Uterine smooth muscle cell (primary cell): ENCODE measurements at places on chromosomes 16 and 17. TPM values are rescaled to one million over a fixed set of nuclear protein-coding genes. Genes with fewer than 3 reads are reported as not detected.

The AOC3 gene
- 0.11 and 0.12 TPM in 2 replicates for total RNA-seq

The SMIM36 gene
- not detected in 2 replicates for total RNA-seq

The PLLP gene
- total RNA-seq, result 0.12 TPM in 1 of 2 replicates, not detected in the other

The CBFA2T3 gene
- not detected in 2 replicates for total RNA-seq

The CCL1 gene
- not detected in 2 replicates for total RNA-seq

The SKAP1 gene
- total RNA-seq, result not detected in 2 replicates

The BOLA2B gene
- 67.1 and 198 TPM in 2 replicates for total RNA-seq

The SLC13A2 gene
- total RNA-seq, result not detected in 2 replicates

The TBC1D26 gene
- under 0.01 TPM in 2 replicates for total RNA-seq

The TMED6 gene
- total RNA-seq, result 0.11 TPM in 1 of 2 replicates, not detected in the other

The RGS9 gene
- 2.2 and 2.9 TPM in 2 replicates for total RNA-seq

The SGSM2 gene
- 29.1 and 48.0 TPM in 2 replicates for total RNA-seq

The C17orf78 gene
- not detected in 2 replicates for total RNA-seq

The FOXL1 gene
- total RNA-seq, result 16.2 and 36.7 TPM in 2 replicates

The CDH8 gene
- total RNA-seq, result not detected in 2 replicates

The NSRP1 gene
- total RNA-seq, result 13.4 and 14.6 TPM in 2 replicates

The APOBR gene
- not detected in 2 replicates for total RNA-seq

The PLXDC1 gene
- 0.11 TPM in 1 of 2 replicates, not detected in the other for total RNA-seq

The NR1D1 gene
- 2.9 and 3.3 TPM in 2 replicates for total RNA-seq

The CDH11 gene
- total RNA-seq, result 138 and 151 TPM in 2 replicates

The KRTAP4-4 gene
- not detected in 2 replicates for total RNA-seq

The CIITA gene
- total RNA-seq, result under 0.01 and 0.22 TPM in 2 replicates

The GUCY2D gene
- under 0.01 TPM in 2 replicates for total RNA-seq

The TMEM92 gene
- total RNA-seq, result not detected in 2 replicates

The SLC47A2 gene
- total RNA-seq, result not detected in 2 replicates

The CCL4L2 gene
- not detected in 2 replicates for total RNA-seq

The SLC5A11 gene
- total RNA-seq, result under 0.01 TPM in 1 of 2 replicates, not detected in the other

The RHBDF2 gene
- 4.9 and 5.4 TPM in 2 replicates for total RNA-seq

The PNPO gene
- total RNA-seq, result 18.4 and 31.6 TPM in 2 replicates

The ZG16B gene
- total RNA-seq, result 0.55 and 0.87 TPM in 2 replicates

The CD300LG gene
- not detected in 2 replicates for total RNA-seq

The FBXL16 gene
- total RNA-seq, result 0.37 and 0.44 TPM in 2 replicates

The KRT28 gene
- total RNA-seq, result not detected in 2 replicates

The BCO1 gene
- 0.12 TPM in 1 of 2 replicates, not detected in the other for total RNA-seq

The ABCA8 gene
- 7.6 and 14.9 TPM in 2 replicates for total RNA-seq
